ENCODE measurements at places on chromosomes 16 and 17.

DNA sequence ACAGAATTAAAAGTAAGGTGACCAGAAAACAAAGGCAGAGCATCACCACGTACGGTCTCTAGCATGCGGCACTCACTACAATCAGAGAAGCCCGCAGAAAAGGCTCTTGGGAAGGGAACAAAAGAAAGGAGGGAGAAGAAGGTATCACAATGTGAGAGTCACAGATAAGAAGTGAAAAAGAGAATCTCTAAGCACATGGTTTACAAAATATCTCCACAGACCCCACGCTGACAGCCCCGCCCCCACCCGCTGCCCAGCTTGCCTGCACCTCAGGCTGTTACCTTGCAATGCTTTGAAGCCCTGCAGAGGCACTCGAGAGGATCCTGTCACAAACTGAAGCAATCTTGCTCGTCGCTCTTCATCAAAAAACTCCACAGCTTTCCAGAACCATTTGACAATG, 40.5 kb downstream of the CEP95 start:
- no peak for DNase-seq

GRCh38 chr16:81447383-81448101, 2.9 kb downstream of the CMIP start:
- DNase-seq = no peak

GRCh38 chr17:81130385-81131361, 34.6 kb upstream of the PVALEF start:
- DNase-seq = no peak

DNA sequence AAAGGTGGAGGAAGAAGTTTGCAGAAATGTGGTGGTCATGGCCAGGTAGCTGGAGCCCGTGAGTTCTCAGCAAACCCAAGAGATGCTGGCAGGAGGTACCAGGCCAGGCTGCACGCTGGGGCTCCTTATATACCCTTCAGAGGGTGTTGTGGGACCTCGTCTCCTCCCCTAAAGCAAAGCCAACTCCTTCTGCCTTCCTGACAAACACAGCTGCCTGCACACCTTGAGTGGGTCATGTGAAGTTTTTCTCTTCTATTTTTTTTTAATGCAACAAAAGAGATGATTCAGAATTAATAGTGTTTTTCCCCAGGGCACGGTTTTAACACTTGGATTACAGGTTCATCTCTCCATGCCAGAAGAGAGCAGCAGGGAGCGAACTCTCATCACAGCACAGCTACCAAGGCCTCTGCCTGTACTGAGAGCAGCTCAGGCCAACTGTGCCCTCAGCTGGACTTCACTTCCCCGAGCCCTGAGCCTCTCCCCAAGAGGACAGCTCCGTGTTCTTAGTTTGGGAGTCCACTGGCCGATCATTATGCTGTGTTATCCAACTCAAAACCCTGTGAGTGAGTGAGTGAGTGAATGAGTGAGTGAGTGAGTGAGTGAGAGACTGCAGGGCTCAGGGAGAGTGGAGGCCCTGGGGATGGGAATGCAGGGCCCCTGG, at the start of gene KRT15:
TSS of gene KRT15 (minus strand) at position 102 of the 661 bp plus-strand sequence. CDS start at position 39, 63 bp downstream.
- no peak for DNase-seq

GRCh38 chr16:82379551-82379950, 209.5 kb upstream of the MPHOSPH6 start:
- DNase-seq = no peak

GRCh38 chr16:51655249-51655648, 504.2 kb upstream of the SALL1 start:
- DNase-seq = no peak

- DNase-seq = no peak
Observed at GRCh38 chr17:44171931-44172455, 1.5 kb downstream of the ASB16 start.

- no peak for DNase-seq
Observed at GRCh38 chr17:61416540-61417363, 17.1 kb downstream of the TBX2 start.

DNA sequence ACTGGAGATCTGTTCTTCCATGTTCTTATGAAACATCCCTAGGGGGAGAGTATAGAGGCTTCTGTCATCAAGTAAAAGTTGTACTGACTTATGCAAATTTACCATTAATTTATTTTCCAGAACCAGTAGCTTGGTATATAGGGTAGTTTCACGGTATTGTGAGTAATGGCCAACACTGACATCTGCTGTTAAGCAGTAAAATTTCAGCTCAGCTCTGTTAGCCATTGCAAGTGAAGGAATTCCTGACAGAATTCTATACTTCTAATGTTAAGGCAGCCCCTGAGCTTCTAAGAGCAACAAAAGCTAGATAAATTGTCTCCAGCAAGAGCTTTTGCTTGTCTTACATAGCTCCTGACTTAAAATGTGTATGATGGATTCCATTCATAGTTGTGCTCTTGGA, 613.5 kb upstream of the C16orf82 start:
- DNase-seq = no peak

DNA sequence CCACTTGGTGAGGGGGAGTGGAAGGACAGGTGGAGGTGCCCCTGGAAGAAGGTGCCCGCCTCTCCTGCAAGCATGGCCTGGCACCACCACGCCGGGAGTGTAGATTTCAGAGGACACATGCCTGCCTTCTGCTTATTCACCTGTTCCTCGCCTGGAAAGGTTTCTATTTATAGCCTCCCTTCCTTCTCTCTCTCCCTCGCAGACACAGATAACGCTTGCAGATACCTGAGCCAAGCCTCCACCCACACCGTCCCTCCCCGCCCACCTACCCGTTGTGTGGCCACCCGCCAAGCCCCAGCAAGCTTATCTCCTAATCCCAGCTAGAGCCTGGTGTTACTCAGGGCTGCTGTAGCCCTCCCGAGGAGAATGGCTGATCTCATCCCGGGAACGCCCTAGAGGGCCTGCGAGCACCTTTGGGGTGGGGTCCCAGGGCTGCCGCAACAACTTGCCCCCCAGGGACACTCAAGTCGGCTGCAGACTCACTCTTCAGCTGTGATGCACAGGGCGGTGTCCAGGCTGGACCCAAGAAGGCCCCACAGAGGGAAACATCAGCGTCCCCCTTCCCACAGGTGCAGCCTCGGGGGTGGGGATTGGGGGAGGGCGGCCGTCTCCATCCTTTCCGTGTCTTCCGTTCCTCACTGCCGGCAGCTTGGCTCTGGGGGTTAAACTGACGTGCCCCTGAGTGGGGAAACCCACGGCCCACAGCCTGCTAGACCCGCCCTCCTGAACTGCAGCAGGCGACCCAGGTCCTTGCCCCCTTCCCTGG, 1.9 kb upstream of the SNAI3 start:
- DNase-seq = no peak

DNA sequence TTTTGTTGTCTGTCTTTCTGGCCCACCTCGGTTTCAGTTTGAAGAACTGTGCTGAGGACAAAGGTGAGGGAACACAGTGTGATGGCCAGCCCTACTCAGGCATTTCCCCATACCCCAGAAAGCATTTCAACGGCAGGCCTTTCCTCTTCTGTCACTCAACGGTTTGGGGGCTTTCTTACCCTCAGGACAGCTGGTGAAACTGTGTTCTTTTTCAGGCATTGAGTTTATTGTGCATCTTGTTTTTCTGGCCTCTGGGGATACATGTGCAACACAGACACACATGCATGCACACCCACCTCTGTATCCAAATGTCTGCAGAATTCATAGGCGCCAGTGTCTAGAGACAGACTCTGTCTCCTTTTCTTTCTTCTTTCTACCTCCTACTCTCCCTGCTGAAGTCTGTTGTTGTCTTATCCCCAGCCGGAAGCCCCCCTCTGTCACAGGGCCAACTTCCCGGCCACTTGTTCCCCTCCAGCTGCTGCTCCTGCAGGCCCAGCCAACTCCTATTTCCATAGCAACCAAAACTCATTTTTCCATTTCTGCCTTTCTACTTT, 17.0 kb downstream of the CHD9 start:
- DNase-seq = no peak

GRCh38 chr17:47352848-47353247, 29.1 kb downstream of the EFCAB13 start:
- DNase-seq = no peak

- DNase-seq = no peak
Observed at GRCh38 chr17:41650794-41651624, 26.6 kb upstream of the KRT17 start.

DNA sequence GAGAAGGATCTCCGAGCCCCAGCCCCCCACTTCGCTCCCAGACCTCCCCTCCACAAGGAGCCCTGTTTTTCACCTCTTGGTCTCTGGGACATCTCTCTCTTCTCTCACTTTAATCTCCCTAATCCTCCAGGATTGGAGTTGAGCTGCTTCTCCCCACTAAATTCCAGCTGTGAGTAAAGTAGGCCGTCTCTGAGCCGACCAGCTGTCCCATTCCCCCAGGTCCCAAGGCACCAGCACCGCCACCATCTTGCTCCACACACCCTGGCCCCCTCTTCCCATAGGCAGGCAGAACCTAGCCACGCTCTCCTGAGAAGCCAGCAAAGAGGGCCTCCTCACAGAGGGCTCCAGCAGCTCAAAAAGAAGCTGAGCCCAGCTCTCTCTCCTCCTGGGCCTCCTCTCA, 878 bp downstream of the DLG4 start:
- no peak for DNase-seq

GRCh38 chr17:44001461-44001920, 2.9 kb upstream of the NAGS start:
- no peak for DNase-seq

DNA sequence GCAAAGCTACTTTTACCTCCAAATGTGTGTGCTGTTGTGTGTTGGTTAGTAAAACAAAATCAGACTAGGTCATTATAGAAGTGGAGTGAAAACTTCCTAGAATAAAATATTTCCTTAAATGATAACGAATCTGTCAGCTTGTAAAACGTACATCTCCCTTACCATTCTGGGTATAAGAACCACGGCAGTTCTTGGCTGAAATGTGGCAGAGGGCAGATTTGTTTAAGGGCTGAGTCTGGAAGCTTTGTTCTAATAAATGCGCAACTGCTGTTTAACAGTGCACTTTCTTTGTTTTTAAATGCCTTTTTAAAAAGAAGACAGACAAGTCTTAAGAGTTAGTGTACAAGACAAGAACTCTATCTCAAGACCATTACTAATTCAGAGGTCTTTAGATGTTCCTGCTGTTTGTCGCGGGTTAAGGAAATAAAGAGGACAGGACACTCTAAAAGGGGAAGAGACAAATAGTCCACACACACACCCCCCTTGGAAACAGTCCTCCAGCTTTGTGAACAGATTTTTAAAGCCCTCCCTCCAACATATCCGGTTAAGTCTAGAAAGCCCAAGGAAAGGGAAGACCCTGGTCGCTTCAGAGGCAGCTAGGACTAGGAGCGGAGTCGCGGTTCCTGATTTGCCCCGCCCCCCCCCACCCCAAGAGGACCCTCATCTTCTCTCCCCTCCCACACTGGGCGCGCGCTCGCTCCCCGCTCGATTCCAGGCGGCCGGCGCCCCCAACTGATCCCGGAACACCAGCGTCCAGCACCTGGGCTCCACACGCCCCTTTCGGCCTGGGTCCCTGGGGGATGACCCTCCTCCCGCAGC, 658 bp downstream of the SYNRG start:
- no peak for DNase-seq

DNA sequence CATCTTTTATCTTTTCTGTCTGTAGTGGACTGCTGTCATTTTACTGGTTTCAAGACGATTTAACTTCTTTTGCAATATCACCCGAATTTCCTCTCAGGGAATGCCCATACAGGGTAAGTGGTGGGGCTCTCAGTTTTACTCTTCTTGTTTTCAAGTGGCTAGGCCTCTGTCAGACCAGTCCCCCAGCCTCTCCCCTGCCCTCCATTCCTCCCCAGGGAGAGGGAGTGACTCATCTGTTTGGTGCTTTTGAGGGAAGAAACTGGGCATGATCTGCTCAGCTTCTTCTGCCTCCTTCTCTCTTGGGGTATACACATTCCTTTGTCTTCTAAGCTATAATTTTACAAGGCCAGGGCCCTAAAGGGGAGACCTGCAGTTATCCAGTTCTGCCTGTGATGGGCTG, 332.0 kb downstream of the CBLN1 start:
- no peak for DNase-seq

DNA sequence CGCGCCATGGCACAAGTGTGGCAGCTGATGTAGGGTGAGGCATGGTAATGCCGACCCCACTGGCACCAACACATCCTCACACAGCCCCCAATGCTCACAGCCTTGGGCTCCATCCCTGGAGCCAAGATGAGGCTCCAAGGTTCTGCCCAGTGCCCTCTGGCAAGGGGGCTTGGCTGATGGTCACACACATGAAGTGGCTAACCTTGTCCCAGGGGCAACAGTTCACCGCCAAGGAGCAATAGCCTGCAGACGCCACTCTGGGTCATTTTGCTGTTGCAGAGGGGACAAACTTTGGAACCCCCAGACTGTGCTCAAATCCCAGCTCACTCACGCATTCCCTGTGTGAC, 26.8 kb downstream of the TNFRSF13B start:
- DNase-seq = no peak

GRCh38 chr17:57966875-57967274, 11.7 kb upstream of the CUEDC1 start:
- no peak for DNase-seq

DNA sequence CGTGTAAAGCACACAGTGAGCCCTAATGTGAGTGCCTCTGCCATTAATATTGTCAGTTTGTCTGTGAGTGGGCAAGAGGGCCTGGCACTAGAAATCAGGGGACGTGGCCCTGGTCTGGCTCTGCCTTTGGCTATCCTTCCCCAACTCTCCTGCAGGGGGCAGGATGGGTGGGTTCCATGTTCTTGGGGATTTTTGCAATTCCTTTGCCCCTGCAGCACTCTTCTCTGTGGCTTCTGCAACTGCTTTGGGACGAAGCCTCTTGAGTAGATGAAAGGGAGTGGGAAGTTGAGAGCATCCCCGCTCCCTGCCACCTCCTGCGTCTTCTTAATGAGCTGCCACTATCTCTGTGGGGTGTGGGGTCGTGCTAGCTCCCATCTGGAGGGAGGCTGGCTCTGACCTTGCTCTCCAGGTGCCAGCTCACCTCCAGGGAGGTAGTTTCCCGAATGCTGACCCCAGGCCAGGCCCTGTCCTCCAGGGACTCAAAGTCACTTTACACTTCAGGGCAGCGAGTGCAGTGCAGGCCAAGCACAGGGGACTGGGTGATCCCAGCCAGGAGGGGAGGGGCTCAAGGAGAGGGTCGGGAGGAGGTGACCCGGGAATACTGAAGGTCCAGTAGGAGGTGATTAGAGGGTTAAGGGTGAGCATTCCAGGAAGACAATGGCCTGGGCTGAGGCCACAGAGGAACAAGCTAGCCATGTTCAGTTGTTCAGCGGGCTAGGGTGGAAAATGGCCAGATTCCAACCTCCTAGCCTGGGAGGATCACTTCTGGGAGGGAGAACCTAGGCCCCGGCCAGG, 121.0 kb upstream of the NLRP1 start:
- no peak for DNase-seq

DNA sequence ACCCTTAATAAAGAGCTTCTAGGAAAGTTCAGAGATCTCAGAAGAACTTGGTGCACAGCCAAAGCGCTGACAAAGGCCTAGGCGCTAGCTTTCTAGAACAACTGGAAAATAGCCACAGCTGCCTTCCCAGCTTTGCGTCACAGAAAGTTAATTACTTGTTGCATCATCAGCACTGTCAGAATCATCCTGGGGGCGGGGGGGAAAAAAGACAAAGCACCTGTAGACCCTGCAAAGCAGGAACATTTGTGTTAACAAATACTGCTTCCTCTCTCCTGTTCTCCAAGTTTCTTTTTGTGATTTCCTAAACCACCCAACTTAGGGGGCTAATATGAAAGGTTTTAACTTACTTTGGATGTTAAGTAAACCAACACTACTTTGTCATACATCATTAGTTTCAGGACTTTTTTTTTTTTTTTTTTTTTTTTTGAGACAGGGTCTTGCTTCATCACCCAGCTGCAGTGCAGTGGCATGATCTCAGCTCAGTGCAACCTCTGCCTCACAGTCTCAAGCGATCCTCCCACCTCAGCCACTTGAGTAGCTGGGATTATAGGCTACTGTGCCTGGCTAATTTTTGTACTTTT, 4.8 kb upstream of the AARSD1 start:
- DNase-seq = no peak

- no peak for DNase-seq
Observed at GRCh38 chr17:69597898-69598692, 183.6 kb downstream of the MAP2K6 start.

All from T-helper 2 cell (primary cell).